ENCODE measurements at places on chromosomes 1 and 21. TPM values are rescaled to one million over a fixed set of nuclear protein-coding genes. Genes with fewer than 3 reads are reported as not detected.

DNA sequence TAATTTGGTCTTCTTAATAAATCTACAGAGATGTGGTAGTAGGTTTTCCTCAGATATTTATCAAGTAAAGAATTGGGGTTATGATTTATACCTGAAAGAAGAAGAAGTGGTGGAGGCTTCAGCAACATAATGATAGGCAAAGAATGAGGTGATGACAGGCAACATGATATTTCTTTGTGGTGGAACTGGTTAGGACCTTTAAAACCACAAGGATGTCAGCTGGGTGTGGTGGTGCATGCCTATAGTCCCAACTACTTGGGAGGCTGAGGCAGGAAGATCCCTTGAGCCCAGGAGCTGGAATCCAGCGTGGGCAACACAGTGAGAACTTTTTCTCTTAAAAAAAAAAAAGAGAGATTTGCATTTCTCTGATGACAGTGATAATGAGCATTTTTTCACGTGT, 34.1 kb upstream of the COL11A1 start:
- no peak overlapping the region for H3K27ac ChIP-seq
- peaks cover 6% of the 10 kb centered on the region for H3K4me1 ChIP-seq
- H3K36me3 ChIP-seq = no peaks in the 10 kb centered on the region

- H3K4me3 ChIP-seq = no peak overlapping the region
- H3K4me1 ChIP-seq = peaks cover 10% of the 10 kb centered on the region
- no peak for DNase-seq
Measured at GRCh38 chr1:204126956-204127355, 24.9 kb downstream of the ETNK2 start.

GRCh38 chr21:22827422-22827821, 1829.2 kb downstream of the NCAM2 start:
- no peaks in the 10 kb centered on the region for H3K4me1 ChIP-seq
- H3K36me3 ChIP-seq = no peaks in the 10 kb centered on the region
- no peak overlapping the region for H3K27ac ChIP-seq
- H3K27me3 ChIP-seq = no peaks in the 10 kb centered on the region
- DNase-seq = no peak

GRCh38 chr1:93672069-93672468, 9.6 kb downstream of the BCAR3 start:
- no peak for DNase-seq
- H3K27me3 ChIP-seq = no peaks in the 10 kb centered on the region
- no peak overlapping the region for H3K4me3 ChIP-seq

DNA sequence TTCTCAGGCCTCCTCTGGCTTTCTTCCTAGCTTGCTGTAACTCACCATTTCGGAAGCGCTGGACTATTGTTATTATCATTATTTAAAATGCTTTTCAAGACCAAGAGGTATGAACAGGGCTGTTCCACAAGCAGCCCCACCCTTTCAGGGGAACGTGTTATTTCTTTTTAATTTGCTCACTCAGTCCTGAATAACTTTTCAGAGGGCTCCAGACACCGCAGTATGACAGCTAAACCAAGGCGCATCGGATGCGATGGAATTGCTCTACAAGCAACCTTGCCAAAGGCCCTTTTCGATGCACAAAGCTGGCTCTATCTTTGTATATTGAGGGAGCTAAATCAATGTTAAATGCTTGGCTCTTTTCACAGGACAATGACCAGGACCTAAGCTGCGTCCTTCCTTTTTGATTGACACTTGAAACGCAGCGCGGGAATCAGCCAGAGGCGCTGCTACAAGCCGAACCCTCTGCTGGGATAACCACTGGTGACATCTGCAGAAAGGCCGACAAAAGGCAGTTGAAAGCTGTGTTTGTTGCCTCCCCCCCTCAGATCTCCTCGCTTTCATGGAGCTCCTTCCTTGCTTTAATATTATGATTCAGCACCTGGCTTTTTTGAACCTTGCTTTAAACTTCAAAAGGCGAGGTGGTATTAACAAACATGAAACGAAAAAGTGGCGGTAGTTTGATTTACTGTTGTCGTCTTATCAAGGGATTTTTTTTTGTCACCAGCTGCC, 204.7 kb upstream of the PROX1 start:
- H3K4me1 ChIP-seq = no peaks in the 10 kb centered on the region
- peak; percentile 8 for DNase-seq
- no peak overlapping the region for H3K4me3 ChIP-seq
- H3K27ac ChIP-seq = no peak overlapping the region
- no peaks in the 10 kb centered on the region for H3K36me3 ChIP-seq

DNA sequence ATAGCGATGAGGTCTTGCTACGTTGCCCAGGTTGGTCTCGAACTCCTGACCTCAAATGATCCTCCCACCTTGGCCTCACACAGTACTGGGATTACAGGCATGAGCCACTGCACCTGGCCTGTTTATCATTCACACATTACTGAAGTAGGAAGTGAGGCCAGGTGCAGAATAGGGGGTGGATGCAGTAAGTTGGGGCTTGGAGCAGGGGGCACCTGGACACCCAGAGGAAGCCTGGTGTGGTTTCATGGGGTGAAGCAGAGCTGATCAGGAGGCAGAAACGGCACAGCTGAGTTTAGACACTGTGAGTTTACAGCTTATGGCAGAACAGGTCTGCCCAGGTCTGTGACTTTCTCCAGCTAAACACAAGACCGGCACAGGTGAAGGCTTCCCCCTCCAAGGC, 4.9 kb downstream of the CDA start:
- no peak for DNase-seq
- H3K4me3 ChIP-seq = no peak overlapping the region
- no peaks in the 10 kb centered on the region for H3K4me1 ChIP-seq
- H3K27me3 ChIP-seq = peaks cover 9% of the 10 kb centered on the region

DNA sequence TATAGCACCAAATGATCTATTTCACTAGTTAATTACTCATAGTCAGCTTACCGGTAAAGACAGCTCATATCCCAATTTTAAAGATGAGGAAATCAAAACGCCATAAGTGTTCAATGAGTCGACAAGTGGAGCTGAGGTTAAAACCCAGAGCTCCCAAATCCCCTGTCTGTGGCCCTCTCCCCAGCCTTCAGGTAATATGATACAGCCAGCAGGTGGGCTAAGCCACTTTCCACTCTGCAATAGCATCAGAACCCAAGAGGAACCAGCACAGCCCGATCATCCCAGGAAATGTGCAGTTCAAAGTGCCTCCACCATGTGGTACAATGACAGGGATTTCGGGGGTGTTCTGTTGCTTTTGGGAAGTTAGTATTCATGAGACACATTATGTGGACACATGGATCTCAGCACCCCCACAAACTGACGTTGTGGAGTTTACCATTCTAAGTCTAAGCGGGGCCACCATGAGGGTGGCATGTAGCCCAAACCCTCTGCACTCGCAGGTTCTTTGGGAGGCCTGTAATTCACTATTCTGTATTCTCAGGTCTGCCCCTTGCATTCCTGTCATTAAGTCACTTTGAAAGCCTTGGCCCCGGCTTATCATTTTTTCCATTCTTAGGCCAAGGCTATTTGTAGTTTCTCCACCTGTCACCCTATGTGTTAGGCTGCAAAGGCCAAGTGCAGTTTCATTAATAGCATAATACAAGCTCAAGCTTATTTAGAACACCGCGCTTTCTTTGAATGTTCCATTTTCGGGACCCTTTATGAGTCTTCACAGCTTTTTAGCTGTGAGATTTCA, 26.3 kb upstream of the ACTN2 start:
- H3K27me3 ChIP-seq = no peaks in the 10 kb centered on the region
- H3K4me3 ChIP-seq = no peak overlapping the region
- no peaks in the 10 kb centered on the region for H3K4me1 ChIP-seq
- DNase-seq = no peak

- no peak for DNase-seq
- no peaks in the 10 kb centered on the region for H3K27me3 ChIP-seq
- H3K4me1 ChIP-seq = peaks cover 4% of the 10 kb centered on the region
- H3K4me3 ChIP-seq = no peak overlapping the region
Measured at GRCh38 chr1:202038688-202039346, 28.4 kb downstream of the ELF3 start.

- no peak overlapping the region for H3K4me3 ChIP-seq
- H3K27me3 ChIP-seq = no peaks in the 10 kb centered on the region
- no peak for DNase-seq
- peaks cover 46% of the 10 kb centered on the region for H3K4me1 ChIP-seq
- H3K27ac ChIP-seq = no peak overlapping the region
- peaks cover 36% of the 10 kb centered on the region for H3K36me3 ChIP-seq
Measured at GRCh38 chr1:208204779-208205178, 39.4 kb downstream of the PLXNA2 start.

GRCh38 chr1:108671143-108671542, 10.2 kb upstream of the HENMT1 start:
- H3K4me1 ChIP-seq = no peaks in the 10 kb centered on the region
- DNase-seq = no peak
- H3K4me3 ChIP-seq = no peak overlapping the region
- no peaks in the 10 kb centered on the region for H3K36me3 ChIP-seq

- no peak for DNase-seq
- peaks cover 8% of the 10 kb centered on the region for H3K36me3 ChIP-seq
- no peaks in the 10 kb centered on the region for H3K4me1 ChIP-seq
- no peak overlapping the region for H3K4me3 ChIP-seq
Measured at GRCh38 chr1:236760480-236760879, 34.6 kb upstream of the MTR start.

DNA sequence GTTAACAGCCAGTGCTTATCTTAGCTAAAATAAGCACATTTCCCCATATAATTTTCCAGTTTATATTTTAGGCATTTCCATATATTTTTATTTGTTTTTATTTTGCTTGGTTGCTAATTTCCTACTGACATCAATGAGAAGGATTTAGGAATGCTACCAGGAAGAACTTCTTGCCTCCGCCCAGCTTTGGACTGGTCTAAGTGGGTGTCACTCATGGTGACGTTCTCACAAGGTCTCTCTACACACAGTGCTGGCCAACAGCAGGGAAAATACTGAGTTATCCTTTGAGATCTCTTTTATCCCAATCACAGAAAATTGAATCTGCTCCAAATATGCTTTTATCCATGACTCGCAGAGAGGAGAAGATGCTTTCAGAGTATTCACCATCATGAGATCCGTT, 13.2 kb downstream of the MX1 start:
- no peak overlapping the region for H3K27ac ChIP-seq
- no peaks in the 10 kb centered on the region for H3K4me1 ChIP-seq
- DNase-seq = no peak
- no peak overlapping the region for H3K4me3 ChIP-seq

GRCh38 chr1:84505493-84506001, 639 bp upstream of the SPATA1 start:
- peak overlapping the region; percentile 76 for H3K4me3 ChIP-seq
- H3K4me1 ChIP-seq = peaks cover 12% of the 10 kb centered on the region
- H3K36me3 ChIP-seq = peaks cover 16% of the 10 kb centered on the region
- peak; percentile 79 for DNase-seq

- no peak overlapping the region for H3K27ac ChIP-seq
- DNase-seq = no peak
- no peaks in the 10 kb centered on the region for H3K4me1 ChIP-seq
- no peaks in the 10 kb centered on the region for H3K36me3 ChIP-seq
Measured at GRCh38 chr1:205274041-205274691, 46.4 kb downstream of the TMCC2 start.

- no peak overlapping the region for H3K4me3 ChIP-seq
- H3K27ac ChIP-seq = peak overlapping the region; percentile 18
- DNase-seq = peak; percentile 66
Measured at GRCh38 chr21:42711667-42712066, 58.2 kb downstream of the PDE9A start.

DNA sequence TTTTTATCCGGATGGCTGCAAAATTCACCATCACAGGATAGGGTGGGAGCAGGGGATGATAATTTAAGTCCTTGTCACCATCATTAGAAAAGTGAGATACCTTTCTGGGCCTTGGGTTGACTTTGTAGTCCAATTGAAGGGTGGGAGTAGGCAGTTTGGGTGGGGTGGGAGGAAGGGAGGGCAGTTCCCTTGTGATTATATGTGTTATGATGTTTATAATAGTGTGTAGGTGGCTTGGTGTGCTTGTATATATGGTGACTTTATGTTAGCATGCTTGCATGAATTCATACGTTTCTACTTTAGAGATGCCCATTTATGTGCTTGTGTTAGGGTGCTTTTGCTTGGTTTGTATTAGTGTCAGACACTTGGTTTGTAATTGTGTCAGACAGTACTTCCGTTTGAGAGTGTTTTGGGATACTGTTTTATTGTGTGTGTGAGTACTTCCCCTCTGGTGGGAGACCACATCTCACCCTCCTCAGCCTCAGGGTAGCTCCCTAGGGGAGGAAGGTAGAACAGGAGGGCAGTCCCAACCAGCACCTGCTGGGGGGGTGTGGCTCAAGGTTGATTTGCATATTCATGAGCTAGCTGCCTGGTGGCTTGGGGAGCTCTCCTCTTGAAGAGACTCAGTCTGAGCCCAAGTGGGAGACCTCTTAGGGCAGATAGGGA, 6.3 kb upstream of the POU3F1 start:
- no peaks in the 10 kb centered on the region for H3K27me3 ChIP-seq
- no peaks in the 10 kb centered on the region for H3K36me3 ChIP-seq
- H3K4me3 ChIP-seq = no peak overlapping the region
- peaks cover 8% of the 10 kb centered on the region for H3K4me1 ChIP-seq

- H3K27ac ChIP-seq = no peak overlapping the region
- H3K4me3 ChIP-seq = no peak overlapping the region
- no peak for DNase-seq
- H3K27me3 ChIP-seq = no peaks in the 10 kb centered on the region
- 0 out of 2 replicates have a peak, but pooled peaks cover 2% of the 10 kb centered on the region for H3K4me1 ChIP-seq
Measured at GRCh38 chr1:119250299-119250698, 109.8 kb upstream of the WARS2 start.

GRCh38 chr1:93758842-93759515, 77.3 kb upstream of the BCAR3 start:
- H3K4me1 ChIP-seq = peaks cover 24% of the 10 kb centered on the region
- no peaks in the 10 kb centered on the region for H3K27me3 ChIP-seq
- no peaks in the 10 kb centered on the region for H3K36me3 ChIP-seq
- no peak overlapping the region for H3K4me3 ChIP-seq
- peak; percentile 38 for DNase-seq
- H3K27ac ChIP-seq = peak overlapping the region; percentile 10

DNA sequence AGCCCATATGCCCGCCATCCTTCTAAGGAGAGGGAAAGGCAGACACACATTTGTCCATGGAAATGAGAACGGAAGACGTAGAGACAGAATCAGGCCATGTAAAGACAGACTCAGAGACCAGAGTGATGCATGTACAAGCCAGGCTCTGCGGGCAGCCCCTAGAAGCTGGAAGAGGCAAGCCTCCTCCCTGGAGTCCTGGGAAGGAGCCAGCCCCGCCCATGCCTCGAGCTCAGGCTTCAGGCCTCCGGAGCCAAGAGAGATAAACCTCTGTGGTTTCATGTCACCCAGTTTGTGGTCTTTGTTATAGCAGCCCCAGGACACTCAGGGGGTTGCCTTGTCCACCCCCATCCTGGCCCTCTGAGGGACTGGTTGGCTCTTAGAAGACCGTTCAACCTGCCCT, 11.6 kb downstream of the PDE9A start:
- H3K4me3 ChIP-seq = no peak overlapping the region
- DNase-seq = peak; percentile 40
- H3K27ac ChIP-seq = no peak overlapping the region
- no peaks in the 10 kb centered on the region for H3K27me3 ChIP-seq
- peaks cover 8% of the 10 kb centered on the region for H3K36me3 ChIP-seq

GRCh38 chr1:147647796-147648633, 22.3 kb downstream of the ACP6 start:
- H3K27me3 ChIP-seq = no peaks in the 10 kb centered on the region
- H3K36me3 ChIP-seq = no peaks in the 10 kb centered on the region
- no peak overlapping the region for H3K27ac ChIP-seq
- no peak overlapping the region for H3K4me3 ChIP-seq

Gene MORC3
- total RNA-seq = 37.3 TPM

Gene S100A8
- total RNA-seq = not detected

Gene KRTAP21-2
- not detected for total RNA-seq

Gene SERTAD4
- total RNA-seq = 0.30 TPM

Gene ANKRD35
- not detected for total RNA-seq

Gene CAPN8
- not detected for total RNA-seq

All from SJCRH30 (cell line).